ENCODE measurements at places on chromosomes 3 and 15.
A peak's percentile ranks its signal among the peaks of the same experiment; 100 is the strongest.

GRCh38 chr3:71149959-71150954 is 433.3 kb downstream of the FOXP1 start:
- no peak for DNase-seq

- DNase-seq = no peak
Observed at GRCh38 chr3:17730318-17730967, 12.0 kb downstream of the TBC1D5 start.

DNA sequence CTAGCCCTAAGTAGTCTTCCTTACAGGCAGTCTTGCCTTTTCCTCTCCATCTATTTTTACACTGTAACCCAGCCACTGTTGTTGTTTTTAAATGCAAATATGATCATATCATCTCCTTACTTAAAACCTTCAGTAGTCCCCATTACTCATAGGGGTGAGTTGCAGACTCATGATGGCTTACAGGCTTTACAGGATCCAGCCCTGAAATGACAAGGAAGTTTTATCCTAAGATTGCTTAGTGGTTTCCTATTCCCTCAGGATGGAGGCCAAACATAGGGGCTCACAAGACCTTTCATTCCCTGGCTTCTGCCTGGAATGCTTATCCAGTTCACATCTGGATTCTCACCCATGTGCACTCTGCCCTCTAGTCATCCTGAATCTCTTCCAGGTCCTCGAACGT is 27.7 kb upstream of the PCOLCE2 start:
- no peak for DNase-seq

DNA sequence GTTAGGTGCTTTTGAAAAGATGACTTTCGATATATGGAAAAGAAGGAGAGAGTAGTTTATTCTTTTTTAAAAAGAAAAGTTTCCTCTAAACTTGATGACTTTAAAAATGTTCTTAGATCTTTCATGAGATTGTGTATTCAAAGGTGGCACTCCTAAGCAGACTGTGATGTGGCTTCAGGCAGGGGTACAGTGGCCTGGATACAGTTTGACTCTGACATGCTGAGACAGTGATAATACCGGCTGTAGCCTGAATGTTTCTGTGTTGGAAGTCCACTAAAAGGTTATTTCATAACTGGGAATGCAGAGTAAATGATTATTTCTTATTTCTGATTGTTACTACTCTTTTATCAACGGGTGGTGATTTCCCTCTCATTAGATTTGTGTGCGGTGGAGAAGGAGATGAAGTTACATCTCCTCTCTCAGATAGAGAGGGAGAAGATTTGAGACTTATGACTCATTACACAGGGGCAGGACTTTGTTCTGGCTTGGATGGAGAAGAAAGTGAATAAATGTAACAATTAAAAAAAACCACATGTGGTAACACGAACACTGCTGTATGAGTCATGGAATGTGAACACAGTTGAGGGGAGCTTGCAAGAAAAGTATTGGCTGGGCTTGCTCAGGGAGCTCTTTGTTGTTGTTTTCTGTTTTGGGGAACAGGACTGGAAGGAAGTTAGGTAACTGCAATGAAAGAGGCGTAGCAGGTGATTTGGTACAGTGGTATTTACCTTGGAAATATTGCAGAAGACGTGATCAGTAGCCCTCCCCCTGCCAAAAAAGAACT is 21.6 kb downstream of the SPTSSB start:
- no peak for DNase-seq

DNA sequence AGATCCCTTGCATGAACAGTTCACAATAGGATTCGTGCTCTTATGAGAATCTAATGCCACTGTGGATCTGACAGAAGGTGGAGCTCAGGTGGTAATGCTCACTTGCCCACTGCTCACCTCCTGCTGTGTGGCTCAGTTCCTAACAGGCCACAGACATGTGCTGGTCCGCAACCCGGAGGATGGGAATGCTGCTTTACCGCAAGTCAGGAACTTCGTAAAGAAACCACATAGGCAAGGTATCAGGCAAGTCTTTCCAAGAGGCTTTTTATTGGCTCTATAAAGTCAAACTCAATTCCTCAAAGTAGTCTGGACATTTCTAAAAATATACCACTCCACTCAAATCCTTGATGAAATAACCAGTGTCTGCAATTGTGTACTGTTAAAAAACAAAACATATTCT is 56.1 kb downstream of the OSTN start:
- no peak for DNase-seq

- DNase-seq = no peak
Observed at GRCh38 chr3:71973274-71974030, 188.5 kb upstream of the PROK2 start.

- no peak for DNase-seq
Observed at GRCh38 chr15:83854321-83854720, 200.4 kb downstream of the ADAMTSL3 start.

- DNase-seq = no peak
Observed at GRCh38 chr3:185207931-185208746, 45.7 kb downstream of the EHHADH start.

DNA sequence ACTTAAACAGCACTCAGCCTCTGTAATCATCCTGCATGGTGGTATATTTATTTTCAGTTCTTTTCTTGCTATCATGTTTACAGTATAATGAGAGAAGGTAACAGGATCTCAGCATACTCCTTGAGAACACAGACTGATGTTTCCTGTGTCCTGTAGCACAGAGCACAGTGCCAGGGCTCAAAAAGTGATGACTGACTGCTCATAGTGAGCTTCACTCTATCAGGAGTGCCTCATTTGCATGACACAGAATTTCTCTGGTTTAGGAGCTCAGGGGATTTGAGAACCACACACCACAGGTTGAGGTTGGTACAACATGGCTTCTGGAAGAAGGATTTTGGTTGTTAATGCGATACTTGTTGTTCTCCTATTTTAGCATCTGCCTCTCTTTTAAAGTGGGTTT is 68.5 kb upstream of the SLC2A2 start:
- no peak for DNase-seq

DNA sequence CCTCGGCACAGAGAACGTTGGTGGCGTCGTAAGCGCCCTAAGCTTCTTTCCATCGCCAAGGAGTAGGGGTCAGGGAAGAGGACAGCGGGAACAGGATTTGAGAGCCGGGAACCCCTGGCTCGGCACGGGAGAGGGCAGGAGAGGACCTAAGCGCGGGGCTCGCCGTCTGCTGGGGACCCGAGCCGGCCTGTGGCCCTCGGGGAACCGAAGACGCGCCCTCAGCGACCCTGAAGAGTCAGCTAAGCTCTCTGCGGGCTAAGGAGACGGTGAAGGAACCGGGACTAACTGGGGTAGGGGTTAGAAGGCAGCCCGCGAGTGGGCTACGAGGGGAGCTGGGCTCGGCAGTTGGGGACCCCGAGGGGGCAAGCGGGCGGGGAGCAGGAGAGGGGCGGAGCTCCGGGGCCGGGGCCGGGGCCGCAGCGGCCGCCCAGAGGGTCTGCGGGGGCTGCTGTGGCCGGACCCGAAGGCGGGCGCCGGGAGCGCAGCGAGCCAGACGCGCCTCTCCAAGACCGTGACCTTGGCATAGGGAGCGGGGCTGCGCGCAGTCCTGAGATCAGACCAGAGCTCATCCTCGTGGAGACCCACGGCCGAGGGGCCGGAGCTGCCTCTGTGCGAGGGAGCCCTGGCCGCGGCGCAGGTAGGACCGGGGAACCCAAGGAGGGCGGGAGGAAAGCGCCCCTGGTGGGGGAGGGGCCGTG is 574 bp downstream of the CASR start:
- DNase-seq = no peak

DNA sequence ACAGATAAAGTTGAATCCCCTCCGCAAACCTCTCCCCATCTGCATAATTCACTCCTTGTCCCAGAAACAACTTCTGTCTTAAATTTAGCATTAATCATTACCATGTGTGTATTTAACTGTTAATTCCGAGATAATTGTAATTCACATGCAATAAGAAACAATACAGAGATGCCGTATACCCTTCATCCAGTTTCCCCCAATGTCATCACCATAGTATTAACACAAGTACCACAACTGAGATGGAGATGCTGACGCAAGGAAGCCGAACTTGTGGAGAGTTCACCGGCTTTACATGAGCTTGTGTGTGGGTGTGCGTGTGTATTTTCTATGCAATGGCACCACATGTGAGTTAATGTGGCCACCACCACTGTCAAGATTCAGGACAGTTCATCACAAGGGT is 39.6 kb upstream of the SEC13 start:
- DNase-seq = no peak

- DNase-seq = no peak
Observed at GRCh38 chr3:173371848-173372487, 25.6 kb upstream of the NLGN1 start.

DNA sequence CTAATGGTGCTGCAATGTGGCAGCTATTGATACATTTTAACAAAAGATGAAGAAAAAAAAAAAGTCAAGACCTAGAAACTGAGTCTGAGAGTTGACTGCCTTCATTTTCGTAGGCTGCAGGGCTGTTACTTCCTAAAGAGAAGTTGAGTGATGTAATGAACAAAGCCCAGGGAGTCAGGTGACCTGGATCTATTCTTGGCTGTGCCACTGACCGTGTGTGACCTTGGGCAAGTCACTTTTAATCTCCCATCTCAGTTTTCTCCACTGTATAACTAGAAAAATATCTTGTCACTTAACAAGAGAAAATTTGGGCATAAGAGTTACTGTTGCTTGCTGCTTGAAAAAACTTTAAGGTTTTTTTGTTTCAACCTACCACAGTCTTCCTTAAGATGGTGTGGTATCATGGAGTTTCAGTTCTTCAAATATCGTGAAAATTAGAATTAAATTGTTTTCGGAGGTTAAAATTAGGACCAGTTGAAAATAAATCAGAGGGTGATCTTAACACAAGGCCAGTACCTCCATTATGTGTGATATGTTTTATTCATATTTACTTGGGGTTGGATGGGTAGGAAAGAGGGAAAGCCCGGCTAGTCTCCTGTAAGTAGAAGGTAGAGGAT is 5.8 kb downstream of the FMN1 start:
- DNase-seq = no peak

DNA sequence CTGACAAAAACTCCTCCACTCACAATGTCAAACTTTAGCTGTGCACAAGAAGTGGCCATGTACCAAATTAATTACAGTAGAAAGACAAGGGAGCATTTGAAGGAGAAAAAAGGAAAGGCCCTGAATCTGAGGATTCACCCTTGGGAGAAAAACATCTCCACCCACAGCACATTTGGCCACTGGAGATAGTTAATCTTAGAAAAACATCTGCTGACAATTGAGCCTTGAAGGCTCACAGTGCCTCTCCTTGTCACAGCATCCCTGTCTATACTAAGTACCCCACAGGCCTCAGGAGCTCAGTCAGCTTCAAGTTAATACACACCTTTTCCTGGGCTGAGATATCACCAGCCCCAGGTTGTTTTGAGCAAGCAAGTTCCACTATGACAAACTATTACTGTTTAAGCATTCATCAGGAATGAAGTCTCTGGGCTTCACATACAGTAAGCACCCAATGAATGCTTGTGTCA is 78.1 kb upstream of the SETMAR start:
- no peak for DNase-seq

DNA sequence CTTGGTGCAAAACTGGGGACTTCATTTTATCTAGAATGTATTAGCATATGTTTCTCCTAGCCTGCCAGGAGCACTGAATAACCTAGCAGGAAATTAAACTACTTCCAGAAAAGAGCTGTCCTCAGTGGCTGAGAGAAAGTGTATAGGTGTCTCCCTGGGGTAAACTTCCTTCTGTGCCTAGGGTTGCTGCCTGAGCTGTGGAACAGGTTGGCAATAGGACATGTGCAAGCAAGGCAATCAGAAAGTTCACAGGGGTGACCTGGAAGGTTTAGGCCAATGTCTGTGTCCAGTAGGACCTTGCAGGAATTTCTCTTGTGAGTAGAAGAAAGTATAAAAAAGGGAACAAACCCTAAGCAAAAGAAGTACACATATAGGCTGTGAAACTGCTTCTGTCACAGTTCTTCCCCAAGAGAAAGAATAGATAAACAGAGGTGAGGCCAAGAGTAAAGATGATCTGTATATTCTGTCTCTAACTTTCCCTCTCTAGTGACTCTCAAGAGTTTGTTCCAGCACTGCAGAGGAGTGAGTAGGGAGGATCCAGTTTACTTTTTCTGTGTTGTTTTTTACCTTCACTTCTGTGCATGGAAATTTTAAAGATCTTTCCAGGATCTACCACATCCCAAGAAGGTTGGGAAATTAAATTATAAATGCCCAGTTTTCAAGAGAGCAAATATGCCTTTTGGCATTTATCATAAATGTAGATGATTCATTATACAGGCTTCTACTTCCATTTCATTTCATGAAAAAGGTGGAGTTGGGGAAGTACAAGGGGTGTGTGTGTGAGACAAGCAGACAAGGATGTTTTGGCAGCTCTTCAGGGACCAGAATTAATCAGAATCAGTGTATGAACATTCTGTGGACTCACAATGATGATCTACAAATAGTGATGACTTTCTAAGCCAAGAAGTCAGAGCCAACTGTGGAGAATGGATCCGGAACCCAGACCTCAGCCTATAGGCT is 155.2 kb downstream of the RBPMS2 start:
- no peak for DNase-seq

- DNase-seq = no peak
Observed at GRCh38 chr3:99638167-99638948, at the start of gene COL8A1. Gene COL8A1, plus strand, starts transcription at chr3:99638594. Its CDS starts 152,089 bp downstream, at chr3:99790683.

GRCh38 chr15:101157721-101158120 is 94.1 kb downstream of the CHSY1 start:
- DNase-seq = no peak

DNA sequence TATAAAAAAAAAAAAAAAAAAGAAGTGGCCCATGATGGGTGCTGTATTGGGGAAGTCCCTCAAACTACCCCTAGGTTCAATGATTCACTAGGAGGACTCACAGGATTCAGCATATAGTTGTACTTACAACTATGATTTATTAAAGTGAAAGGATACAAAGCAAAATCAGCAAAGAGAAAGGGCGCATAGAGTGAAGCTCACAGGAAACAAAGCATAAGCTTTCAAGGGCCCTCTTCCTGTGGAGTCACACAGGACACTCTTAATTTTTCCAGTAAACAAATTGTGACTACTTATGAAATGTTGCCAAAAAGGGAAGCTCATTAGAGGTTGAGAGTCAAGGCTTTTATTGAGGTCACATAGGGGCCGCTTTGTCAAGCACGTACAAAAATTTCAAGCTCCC is 153.7 kb upstream of the GAP43 start:
- no peak for DNase-seq

GRCh38 chr3:46206282-46207015 is 1.7 kb downstream of the CCR1 start:
- no peak for DNase-seq

GRCh38 chr3:48716508-48716981 is 476 bp downstream of the IP6K2 start:
- peak; percentile 14 for DNase-seq
